ENCODE measurements at places on chromosomes 3 and 15.

DNA sequence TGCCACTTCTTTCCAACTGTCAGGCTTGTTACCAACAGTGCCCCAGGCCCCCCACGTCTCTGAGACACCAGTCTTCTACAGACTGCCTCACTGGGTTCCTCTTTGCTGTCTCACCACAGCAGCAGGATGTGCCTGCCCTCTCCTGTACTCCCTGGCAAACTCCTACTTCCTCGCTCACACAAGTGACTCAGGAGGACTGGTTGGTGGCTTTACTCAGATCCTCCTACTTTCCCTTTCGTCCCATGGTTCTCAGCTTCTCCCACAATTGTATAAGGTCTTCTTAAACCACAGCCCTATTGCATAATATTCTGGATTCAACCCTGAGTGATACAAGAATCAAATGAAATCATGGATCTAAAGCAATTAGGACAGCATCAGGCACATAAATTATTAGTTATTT is 246.6 kb upstream of the PROK2 start:
- DNase-seq: no peak

GRCh38 chr3:189508784-189509501 is 122.2 kb upstream of the TP63 start:
- no peak for DNase-seq

DNA sequence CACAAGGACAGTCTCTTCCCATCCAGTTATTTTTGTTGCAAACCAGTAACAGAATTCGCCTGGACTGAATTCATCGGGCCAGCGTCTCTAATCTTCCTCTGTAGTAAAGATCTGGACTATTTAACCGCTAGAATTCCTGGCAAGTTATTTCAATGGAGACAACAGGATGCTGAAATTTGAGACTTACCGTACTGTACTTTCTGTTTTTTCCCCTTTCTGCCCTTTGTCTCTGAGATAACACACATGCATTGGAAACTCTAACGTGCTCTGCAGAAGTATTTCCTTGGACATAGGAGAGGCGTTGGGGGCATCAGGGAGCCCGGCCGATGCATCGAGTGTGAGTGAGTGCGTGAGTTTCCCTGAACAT is 61.5 kb downstream of the ASB7 start:
- no peak for DNase-seq

GRCh38 chr15:45744236-45744589 is 109.4 kb downstream of the SQOR start:
- no peak for DNase-seq

- no peak for DNase-seq
Observed at GRCh38 chr3:99562138-99562537, 76.3 kb upstream of the COL8A1 start.

DNA sequence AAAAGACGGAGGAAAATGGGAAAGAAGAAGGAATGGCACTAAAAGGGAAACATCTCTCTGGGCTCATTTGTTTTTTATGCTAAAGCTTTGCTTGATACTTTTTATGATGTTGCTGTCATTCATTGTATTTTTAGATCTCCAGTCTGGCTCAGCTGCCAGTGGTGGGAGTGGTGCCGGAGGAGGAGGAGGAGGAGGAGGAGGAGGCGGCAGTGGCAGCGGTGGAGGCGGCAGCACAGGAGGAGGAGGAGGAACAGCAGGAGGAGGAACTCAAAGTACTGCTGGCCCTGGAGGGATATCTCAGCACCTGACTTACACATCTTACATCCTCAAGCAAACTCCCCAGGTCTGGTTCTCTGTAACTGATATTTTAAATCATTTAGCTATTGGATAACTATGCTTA is 49.6 kb downstream of the MAP6D1 start:
- DNase-seq: no peak

- no peak for DNase-seq
Observed at GRCh38 chr3:121719423-121719822, 30.1 kb downstream of the GOLGB1 start.

DNA sequence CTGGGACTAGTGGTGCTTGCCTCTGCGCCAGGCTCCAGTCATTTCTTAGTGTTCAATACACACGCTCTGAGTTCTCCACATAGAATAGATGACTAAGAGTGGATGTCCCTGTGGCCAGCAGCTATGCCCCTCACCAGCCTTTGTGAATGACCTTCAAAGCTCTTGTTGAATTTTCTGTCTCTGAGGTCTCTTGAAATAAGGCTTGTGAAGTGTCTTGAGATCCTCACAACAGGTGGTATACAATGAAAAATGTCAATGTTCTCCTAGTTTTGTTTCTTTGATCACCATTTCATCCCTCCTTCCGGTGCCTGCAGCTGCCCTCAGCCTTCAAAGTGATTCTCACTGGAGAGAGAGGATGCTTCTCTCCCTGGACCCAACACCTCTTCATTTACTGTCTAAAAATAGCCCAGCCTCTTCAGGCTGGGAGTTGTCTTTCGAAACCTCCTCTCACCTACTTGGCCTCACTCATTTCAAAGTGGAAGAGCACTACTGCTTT is 5.4 kb downstream of the MAPKBP1 start:
- no peak for DNase-seq

GRCh38 chr3:17195192-17195611 is 310.4 kb downstream of the PLCL2 start:
- DNase-seq: no peak

DNA sequence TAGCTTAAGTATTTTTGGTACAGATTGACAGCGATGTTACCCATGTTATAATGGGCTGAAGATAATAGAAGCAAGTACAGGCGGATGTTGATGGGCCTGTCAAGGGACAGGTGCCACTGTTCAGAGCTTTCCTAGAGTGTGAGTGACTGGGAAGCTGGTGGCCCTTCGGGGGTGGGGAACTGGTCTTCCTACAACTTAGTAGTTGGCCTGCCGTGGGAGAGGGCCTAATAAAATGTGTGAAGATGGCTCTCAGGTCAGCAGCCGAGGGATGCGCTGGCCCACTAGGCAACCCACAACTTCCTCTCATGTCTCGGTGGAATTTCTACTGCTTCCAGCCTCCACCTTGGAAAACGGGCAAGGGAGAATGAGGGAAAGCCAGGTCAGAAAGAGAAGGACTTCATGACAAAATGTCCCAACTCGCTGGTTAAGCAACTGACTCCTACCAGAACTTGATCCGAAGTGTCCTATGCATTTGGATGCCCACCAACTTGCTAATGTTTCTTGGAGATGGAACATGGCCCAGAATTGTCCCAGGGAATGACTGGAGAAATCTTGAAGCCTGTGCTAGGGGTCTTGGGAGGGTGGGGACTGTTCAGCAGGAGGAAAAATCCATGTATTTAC is 1.4 kb downstream of the GYG1 start:
- DNase-seq: no peak

DNA sequence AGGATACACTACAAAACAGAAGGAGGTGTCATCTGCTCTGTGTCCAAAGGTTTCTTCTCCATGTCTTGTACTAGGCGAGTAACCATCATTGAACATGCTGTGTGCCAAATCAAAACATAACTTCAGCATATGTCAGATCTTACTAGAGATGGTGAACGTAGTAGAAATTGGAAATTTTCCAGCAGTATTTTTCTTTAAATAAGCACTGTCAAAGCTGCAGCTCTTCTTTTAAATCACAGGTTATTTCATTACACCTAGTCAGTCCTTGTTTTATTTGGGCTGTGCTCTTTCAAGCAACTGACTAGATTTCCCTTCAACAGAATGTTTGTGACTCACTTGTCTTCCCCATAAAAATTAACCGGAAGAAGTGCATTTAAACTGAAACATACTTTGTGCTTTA is 46.5 kb downstream of the MSL2 start:
- DNase-seq: no peak

DNA sequence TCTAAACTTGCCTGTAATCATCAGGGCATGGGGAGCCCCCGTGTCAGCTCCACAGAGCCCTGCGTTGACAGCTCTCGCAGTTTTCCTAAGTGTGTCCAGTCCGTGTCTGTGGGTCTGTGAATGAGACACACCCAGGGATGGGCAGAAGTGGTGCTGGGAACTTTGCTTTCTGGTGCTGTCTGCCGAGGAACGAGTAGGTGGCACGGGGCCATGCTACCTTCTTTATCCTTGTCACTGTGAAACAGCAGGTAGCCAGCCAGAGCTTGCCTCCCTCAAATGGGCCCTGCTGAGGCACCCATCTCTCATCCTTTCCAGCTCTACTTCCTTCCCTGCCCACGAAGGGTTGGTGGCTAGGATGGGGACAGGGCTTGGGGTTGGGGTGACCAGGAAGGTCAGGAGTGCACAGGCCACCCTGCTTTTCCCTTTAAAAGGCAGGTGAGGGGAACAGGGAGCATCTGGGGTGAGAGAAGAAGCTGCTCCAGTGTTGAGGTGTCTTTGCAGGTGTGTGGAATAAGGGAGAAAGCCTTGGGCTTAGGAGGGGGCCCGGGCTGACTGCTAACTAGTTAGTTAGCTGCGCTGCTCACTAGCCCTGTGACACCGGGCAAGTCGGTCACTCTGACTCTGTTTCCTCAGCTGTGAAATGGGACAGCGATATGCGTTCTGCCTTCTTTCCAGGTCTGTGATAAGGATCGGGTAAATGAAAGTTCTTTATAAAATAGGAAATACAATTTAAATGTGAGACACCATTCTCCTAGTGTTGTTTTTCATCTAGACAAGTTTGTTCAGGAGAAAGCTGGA is 27.9 kb downstream of the PDIA5 start:
- DNase-seq: no peak

DNA sequence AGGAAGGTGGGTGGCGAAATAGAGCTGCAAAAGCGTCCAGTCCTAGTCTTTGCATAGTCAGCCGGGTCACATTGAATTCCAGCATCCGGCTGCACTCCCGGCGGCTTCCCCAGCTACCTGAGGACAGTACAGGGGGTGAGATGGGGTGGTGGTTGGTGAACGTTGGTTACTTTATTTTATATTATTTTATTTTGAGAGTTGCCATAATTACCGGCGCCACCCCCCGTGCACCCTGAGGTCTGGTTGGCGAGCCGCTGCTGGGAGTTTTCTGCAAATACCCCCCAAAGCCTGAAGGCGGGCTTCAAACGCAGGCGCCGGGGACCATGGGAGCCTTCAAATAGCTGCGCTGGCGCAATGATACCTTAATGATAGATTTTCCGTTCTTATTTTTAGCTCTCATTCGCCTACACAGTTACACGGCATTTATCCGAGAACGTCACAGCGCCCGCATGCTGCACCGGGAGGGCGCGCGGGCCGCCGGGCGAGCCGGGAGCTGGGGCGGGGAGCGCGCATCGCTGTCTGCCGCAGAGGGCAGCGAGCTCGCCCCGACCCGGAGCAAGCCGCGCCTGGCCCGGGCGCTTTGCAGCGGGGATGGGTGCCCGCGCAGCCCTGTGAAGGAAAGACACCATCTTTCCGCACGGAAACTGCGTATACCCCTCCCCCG is 756 bp upstream of the RASGRF1 start:
- no peak for DNase-seq

- DNase-seq: no peak
Observed at GRCh38 chr3:117547956-117548550, 838.5 kb downstream of the TUSC7 start.

GRCh38 chr3:53938645-53939044 is 47.0 kb upstream of the SELENOK start:
- DNase-seq: peak; percentile 10

DNA sequence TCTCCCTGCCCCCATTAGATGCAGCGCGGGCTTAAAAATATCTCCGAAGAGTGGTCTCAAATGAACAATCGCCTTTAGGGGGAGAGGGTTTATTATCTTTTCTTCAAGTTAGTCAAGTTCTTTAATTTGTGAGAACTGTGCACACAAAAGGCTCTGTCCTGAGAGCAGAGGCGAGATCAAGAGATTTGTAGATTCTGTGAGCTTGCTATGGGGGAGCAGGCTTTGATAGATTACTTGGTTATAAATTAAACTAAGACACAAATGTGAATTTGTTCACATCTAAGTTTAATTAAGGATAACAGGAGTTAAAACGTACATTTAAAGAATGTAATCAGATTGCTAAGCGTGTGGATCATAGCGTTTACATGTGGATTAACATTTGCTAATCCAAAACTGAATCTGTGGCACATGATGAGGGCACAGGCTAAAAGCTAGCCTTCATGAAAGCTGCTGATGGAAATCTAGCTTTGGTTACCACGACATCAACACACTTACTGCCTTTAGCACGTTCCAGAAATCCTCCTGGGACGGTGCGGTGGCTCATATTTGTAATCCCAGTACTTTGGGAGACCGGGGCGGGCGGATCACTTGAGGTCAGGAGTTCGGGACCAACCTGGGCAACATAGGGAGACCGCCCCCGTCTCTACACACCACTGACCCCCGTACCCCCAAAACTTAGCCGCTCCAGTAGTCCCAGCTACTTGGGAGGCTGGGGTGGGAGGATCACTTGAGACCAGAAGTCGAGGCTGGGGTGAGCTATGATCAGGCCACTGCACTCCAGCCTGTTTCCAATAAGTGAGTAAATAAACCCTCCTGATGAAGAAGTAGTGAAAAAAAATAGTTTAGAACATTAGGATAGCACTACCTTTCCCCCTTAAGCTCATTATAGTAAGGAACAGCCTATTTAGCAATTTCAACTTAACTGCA is 1.0 kb upstream of the PRTG start:
- no peak for DNase-seq

DNA sequence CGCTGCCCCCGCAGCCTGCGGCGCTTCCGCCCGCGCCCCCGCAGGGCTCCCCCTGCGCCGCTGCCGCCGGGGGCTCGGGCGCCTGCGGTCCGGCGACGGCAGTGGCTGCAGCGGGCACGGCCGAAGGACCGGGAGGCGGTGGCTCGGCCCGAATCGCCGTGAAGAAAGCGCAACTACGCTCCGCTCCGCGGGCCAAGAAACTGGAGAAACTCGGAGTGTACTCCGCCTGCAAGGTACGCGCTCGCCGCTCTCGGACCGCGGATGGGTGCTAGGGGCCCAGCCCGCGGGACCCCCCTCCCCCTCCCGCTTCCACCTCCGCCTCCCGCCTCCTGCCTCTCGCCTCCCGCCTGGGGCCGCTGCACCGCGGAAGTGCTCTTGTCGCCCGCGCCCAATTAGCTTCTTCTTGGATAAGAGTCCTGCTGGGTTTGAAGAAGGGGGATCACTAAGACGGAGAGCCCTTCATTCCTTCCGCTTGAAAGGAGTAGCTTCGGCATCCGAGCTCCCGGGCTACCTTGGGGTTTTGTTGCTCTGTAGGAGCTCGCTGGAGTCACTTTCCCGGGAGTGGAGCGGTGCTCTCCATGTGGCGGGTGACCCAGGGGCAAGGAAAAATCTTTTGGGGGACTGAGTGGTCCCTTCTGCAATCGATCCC is 426 bp downstream of the KAT2B start:
- DNase-seq: peak; percentile 38

DNA sequence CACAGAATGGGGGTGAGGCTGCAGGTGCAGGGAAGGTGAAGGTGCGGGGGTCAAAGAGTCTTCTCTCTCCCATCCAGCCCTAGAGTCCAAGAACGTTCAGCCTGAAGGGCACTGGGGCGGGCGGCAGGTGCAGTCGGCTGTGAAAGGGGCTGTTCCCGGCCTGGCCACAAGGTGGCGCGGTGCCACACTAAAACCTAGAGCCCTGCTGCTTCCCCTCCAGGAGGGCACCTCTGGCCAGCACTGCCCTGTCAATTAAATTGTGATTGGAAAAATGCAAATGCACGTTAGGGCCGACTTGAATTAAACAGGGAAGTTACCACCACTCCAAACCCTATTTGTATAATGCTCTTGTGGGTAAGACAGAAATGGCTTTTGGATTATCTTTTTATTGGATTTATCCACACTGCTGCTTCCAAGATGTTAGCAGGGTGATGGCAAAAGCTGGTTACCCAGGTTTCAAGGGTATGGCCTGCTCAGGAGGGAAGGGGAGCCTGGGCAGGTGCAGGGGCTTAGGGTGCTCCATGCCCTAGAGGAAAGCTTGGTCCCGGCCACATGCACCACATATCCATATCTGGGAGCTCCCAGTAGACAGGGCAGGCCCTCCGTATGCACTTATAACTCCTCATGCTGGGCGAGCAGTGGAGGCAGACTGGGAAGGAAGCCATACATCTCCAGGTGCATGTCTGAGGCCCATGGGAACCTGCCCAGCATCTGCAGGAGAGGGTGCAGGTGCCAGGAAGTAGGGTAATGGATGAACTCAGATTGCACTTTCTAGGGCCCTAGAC is 119.8 kb downstream of the ADCY5 start:
- peak; percentile 58 for DNase-seq
